ENCODE measurements at places on chromosomes 5 and 9.

- DNase-seq: no peak
These were observed 235.5 kb upstream of the CDH18 start for GRCh38 chr5:20223451-20223850.

DNA sequence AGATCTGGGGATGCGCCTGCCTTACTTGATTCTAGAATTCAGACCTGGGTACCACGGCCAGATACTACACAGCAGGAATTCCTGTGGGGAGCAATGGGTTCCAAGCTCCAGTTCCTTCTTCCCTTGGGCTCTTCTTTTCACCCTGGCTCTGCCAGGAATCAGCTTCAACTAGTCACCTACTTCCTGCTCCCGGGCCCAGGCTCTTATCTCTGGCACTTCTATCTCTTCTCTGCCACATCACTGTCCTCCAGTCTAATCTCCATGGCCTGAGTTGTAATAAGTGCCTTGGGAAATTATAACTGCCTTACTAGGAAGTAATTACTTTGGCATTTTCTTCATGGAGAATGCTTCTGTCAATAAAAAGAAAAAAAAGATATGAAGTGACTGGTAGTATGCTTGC lies 26.2 kb upstream of the SERINC5 start:
- no peak for DNase-seq

DNA sequence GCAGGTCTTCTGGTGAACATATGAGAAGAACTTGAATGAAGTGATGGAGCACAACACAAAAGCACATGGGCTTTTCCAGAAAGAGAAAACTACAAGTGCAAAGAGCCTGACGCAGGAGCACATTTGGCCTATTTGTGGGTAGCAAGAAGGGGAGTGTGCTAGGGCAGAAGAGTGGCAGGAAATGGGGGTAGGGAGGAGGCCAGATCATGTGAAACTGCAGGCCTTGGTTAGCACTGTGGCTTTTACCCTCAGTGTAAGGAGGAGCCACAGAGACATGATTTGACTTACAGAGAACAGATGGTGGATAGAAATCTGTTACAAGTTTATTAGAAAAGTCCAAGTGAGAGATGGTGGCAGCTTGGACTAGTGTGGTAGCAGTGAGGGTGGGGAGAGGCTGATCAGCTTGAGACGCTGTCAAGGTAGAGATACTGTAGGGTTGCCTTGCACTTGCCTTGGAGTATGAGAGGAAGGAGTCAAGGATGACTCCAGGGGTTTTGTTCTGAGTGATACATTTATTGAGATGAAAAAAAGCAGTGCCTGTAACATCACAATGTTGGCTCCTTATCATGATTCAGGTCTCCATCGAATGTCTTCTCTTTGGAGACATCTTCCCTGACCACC lies 126.7 kb downstream of the PPP2R2B start:
- DNase-seq: no peak

GRCh38 chr9:125293134-125293533 lies 31.5 kb downstream of the GAPVD1 start:
- no peak for DNase-seq

DNA sequence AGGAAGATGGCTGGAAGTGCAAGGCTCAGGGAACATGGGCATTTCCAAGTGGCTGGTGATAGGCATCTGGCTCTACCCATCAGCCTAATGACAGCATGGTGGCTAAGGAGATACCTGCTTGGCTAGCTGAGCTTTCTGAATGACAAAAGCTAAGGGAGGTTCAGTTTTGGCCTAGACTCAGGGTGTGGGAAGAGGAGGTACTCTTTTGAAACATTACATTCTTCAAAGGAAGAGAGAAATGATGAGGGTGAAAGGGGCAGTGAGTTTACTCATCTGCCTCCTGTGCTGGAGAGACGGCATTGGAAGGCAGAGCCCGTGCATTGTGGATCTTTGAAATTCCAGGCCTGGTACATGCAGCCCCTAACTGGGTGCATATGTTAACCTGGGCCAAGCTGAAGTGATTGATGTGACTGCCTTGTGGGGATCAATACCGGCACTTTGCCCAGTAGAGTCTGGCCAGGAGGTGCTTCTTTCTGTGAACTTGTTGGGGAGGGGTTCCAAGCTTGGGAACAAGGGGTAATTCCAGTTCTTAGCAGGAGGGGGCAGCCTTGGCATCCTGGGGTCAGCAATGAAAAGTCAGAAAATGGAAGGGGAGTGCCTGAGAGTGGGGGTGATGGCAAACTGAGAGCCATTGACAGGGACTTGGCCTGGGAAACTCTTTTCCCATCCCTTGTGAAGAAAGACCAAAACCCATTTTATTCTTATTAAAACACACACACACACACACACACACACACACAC lies 108.6 kb downstream of the ACER2 start:
- no peak for DNase-seq

- no peak for DNase-seq
These were observed 94.3 kb upstream of the CPEB4 start for GRCh38 chr5:173793648-173794548.

GRCh38 chr5:157767689-157768088 lies 24.2 kb downstream of the LSM11 start:
- DNase-seq: no peak

GRCh38 chr5:78895616-78896015 lies 89.5 kb downstream of the ARSB start:
- no peak for DNase-seq

DNA sequence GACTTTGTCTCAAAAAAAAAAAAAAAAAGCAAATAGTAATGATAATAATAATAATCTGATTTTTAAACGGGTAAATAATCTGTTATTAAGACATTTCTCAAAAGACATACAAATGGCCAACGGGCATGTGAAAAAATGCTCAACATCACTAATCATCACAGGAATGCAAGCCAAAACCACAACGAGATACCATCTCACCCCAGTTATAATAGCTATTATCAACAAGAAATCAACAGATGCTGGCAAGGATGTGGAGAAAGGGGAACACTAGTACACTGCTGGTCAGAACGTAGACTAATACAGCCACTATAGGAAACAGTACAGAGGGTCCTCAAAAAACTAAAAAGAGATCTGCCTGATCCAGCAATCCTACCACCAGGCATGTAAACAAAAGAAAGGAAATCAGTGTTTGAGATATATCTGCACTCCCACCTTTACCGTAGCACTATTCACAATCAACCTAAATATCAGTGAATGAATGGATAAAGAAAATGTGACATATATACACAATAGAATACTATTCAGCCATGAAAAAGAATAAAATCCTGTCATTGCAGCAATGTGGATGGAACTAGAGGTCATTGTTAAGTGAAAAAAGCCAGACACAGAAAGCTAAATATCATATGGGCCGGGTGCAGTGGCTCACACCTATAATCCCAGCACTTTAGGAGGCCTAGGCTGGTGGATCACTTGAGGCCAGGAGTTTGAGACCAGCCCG lies 24.9 kb downstream of the VAV2 start:
- DNase-seq: no peak

DNA sequence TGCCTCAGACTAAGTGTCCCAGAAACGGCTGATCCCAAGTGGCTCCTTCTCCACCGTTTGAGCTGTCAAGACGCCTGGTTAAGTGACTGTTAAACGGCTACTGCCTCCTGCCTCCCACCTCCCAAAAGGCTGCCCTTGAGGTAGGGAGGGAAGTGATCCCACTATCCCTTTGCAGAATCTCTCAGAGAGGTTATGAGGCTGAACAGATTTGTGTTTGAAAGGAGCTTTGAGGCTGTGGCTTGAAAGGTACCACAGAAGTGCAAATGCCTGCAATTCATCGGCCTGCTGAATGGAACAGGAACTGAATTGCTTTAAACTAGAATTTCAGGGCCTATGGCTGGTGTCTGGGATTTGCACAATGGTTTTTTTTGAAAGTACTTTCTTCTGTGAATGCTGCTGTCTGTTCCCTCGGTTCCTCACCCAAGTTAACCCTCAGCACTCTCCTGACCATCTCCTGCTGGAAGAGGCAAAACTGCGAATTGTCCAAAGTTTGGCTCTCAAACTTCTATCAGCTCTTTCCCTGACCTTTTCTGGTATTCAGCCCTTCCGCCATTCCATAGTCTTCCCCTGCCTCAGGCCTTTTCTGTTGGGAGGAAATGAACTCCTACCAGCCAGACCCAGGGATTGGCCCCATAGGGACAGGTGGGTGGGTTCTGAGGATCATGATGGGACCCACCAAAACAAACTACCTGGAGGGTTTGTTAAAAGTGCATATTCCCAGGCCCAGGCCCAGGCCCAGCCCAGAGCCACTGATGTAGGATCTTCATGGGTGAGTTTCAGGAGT lies 453.3 kb downstream of the KDM4C start:
- no peak for DNase-seq

GRCh38 chr5:107378218-107378899 lies 292.4 kb downstream of the EFNA5 start:
- DNase-seq: no peak

- DNase-seq: no peak
These were observed 38.7 kb upstream of the CDKN2AIPNL start for GRCh38 chr5:134450374-134450773.

DNA sequence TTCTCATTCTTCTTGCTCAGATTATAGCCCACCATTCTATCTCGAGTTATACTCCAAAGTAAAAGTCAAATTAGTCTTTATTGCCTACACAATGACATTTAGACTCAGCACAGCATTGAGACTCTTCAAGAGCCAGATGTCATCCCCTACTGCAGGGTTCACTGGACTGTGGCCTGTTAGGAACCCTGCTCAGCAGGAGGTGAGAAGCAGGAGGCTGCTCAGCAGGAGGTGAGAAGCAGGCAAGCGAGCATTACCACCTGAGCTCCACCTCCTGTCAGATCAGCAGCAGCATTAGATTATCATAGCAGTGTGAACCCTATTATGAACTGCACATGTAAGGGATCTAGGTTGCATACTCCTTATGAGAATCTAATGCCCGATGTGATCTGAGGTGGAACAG lies 12.7 kb upstream of the LIFR start:
- no peak for DNase-seq

DNA sequence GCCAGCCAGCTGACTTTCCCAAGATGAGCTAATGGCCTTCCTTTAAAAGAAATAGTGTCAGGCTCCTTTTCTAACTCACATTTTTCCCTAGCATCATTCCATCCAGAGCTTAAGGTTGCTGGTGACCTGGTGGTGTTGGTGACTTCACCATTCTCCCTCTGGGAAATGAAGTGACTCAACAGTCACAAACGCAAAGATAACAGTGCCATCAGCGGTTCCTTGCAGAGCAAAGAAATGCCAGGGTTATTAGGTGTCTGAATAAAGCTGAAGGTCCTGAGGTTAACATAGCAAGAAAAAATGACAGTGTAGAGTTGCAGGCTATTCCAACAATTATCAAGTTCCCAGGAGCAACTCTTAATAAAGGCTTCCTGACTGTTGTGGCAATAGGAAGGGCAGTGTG lies 111.8 kb upstream of the SLC44A1 start:
- DNase-seq: peak; percentile 84

DNA sequence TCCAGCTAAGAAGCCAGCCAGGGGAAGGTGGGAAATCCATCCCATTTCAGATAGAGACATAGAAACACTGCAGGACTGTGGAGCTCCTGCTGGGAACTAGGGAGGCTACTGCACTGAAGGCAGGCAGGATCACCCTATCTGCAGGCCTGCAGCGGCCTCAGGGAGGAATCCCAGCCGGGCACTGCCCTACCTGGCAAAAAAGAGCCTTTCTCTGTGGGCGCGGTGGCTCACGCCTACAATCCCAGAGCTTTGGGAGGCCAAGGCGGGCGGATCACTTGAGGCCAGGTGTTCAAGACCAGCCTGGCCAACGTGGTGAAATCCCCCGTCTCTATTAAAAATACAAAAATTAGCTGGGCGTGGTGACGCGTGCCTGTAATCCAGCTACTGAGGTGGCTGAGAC lies 71.4 kb upstream of the PHYKPL start:
- DNase-seq: no peak

- DNase-seq: no peak
These were observed 84.7 kb downstream of the ST8SIA4 start for GRCh38 chr5:100818340-100818739.

DNA sequence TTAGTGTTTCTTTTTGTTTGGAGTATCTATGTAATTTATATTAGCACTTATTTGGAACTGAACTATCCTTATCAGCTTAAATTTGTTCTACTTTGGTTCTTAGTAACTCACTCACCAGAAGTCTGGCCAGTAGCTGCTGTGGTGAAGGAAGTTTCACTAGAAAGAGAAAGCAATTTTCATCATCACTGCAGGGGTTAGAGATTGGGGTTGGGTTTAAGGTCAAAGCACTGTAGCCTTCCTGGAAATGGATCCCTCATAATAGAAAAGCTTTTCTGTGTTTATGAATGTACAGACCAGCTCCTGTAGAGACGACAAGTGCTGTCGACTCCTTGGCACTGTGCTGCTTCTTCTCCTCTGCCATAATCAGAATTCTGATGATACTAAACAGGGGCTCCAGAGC lies 22.2 kb downstream of the MROH2B start:
- no peak for DNase-seq

GRCh38 chr9:89716559-89716958 lies 111.7 kb downstream of the GADD45G start:
- DNase-seq: no peak

DNA sequence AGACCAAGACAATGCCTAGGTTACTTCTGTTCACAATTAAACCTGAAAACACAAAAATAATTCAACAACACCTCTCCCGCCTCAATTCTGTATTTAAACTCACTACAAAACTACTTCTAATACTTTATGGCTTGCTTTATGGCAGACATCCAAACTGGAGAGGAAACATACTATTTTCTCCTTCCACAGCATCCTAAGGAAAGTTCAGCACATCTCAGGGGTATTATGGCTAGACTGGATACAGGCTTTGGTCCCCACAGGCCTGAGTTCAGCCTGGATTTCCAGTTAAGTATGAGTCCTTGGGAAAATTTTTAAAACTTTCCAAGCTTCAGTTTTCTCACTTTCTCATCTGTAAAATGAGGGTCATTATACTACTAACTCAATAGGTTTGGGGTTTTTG lies 480.2 kb downstream of the CAAP1 start:
- no peak for DNase-seq

GRCh38 chr5:148855249-148856008 lies 29.0 kb downstream of the ADRB2 start:
- no peak for DNase-seq

DNA sequence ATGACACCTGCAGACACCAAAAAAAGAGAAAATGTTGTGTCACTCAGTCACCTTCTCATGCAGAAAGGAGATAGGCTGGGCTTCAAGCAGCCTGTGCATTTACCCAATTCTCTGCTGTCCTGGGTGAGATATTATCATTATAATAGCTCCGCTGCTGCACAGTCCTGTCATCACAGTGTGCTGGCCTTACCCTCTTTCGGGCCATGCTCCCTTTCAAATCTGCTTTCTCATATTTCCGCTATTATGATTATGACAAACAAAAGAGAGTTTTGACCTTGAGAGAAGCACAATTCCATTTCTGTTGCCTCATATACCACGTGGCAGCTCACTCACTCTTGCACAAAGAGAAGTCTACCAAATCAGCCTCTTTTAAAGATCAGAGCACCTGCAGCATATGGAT lies 1350.1 kb upstream of the ACO1 start:
- no peak for DNase-seq

All from AG04449 (cell line).